CMK (cell line): ENCODE measurements at places on chromosomes 12 and 14.

DNA sequence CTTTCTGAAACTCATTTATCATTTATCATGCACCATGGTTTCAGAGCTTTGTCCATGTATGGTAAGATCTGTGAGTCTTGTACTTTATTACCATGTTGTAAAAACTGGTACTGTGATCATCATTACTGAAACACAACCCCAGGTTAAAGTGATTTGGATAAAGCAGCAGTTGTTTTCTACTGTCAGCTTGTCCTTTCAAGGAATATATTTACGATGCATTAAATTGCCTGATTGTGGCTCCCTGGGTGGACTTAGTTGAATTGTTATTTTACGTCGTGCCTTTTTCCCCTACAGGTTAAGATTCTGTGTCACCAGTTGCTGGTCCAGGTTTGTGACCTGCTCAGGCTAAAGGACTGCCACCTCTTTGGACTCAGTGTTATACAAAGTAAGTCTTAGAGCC lies 46.1 kb downstream of the FRMD6 start:
- no peak for DNase-seq

DNA sequence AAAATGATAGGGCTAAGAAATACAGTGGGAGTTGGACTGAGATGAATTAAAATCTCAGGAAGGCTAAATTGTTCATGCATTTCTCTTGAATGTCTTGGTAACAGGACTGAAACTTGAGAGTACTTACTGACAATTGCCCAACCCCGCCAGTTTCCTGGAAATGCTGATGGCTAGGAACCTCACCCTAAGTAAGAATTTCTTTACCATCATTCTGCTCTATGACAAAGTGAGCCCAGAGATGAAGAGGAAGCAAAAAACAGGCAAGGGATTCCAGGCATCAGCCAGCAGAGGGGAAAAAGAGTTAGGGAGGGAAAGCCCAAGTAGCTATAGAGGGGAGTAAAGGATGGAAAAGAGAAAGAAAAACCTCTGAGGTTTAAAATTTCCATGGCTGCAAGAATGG lies 397.7 kb downstream of the MDGA2 start:
- no peak for DNase-seq

GRCh38 chr12:75820848-75821578 lies 210.6 kb downstream of the PHLDA1 start:
- DNase-seq: no peak

DNA sequence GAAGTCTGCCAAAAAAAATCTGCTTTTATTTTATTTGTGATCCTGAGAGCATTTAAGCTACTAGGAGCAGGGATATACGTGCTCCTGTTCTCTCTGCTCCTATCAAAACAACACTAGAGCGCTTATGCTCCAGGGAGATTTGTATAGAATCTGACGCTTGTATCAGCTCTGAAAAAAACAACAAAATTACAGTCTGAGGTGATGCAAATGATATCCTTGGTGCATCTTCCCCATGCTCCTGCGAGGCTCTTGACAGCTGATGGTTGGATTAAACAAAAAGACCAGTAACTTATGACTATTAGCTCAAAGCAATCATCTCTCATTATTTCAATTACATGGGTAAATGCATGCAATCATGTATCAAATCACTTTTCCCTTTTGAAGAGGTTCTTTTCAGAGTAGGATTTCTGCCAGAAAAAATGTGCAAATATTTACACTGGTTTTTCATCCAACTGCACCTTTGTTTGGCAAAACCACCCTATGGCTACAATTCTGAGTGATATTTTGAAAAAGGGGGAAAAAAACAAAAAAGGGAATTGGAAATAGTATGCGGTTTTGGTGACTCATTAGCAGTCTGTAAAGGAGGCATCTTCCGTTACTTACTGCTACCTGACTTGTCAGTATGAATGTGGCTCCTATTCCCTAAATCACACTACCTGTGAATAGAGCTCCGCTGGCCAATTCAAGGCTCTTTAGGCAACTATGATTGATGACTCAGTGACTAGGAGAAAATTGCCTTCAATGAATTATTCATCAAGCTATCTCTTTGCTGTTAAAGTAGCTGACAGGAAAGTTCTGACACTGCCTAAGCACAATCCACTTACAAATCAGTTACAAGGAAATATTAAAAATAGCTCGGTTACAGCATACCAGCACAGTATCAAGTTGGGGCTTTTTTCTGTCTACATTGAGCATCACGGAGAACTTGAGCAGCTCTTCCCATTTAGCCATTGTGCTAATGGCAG lies 450.0 kb downstream of the FOXG1 start:
- no peak for DNase-seq

GRCh38 chr12:47097276-47097896 lies 17.6 kb upstream of the AMIGO2 start:
- DNase-seq: no peak

- DNase-seq: no peak
Measured at GRCh38 chr14:46344327-46344937, 307.1 kb downstream of the RPL10L start.

GRCh38 chr12:88472248-88472647 lies 108.0 kb downstream of the KITLG start:
- no peak for DNase-seq

GRCh38 chr14:89268514-89268913 lies 148.5 kb downstream of the FOXN3 start:
- no peak for DNase-seq

GRCh38 chr12:96131230-96131788 lies 62.9 kb upstream of the ELK3 start:
- DNase-seq: no peak

GRCh38 chr14:20489093-20489994 lies 16.0 kb upstream of the RNASE10 start:
- no peak for DNase-seq

GRCh38 chr14:73261520-73262426 lies 24.5 kb downstream of the PAPLN start:
- no peak for DNase-seq

DNA sequence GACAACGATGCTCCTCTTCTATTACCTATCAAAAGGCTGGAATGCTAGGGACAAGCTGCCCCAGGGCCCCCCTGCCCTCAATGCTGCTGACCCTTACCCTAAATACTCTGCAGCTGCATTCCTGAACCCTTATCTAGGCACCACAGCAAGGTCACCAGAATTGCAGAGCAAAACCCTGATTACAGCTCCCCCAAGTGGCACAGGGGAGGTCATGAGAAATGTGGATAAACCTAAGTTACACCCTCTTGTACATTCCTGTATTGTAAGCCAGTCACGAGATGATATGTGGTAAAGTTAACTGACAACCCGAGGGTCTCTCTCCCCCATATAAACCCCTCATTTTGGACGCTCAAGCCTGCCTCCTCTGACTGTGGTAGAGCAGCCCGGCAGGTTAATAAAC lies 411.8 kb upstream of the STXBP6 start:
- DNase-seq: no peak

DNA sequence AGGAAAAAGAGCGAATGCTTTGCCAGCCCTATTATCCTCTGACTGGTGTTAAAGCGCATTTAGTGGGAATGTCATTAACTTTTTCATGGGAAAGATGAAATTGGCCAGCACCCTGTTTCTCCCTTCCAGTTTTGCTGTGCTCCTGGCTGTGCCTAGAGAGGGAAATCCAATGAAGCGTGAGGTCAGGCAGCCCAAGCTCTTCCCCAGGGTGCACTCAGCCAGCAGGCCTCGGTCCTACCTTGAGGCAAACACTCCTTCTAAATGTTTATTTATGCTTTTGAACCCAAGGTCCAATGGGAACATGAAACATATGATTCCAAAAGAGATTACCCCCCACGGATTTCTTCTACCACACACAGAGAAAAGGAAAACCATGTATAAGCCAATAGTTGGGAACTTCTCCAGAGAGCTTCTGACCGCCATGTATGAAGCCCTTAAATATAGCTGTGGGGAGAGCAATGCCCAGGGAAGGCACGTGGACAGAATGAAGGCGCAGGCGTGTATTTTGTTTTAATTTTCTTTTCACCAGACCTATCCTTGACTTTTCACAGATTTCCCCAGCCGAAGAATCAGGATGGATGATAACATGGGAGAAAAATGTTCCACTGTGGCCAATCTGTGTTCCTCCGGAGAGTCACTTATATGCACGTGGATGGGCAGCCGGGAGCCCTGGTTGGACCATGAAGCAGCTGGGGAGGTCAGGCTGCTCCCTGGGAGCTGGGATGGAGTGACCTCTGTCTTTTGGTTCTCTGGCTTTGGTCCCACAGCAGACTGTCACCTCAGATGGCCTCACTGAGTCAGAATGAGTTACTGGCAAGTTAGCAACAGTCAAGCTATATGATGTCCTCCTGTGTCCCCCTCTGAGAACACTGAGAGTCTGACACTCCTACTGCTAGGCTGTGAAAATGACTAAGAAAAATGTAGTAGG lies 37.3 kb downstream of the GPR135 start:
- DNase-seq: no peak

GRCh38 chr14:84750763-84751554 lies 779.0 kb upstream of the FLRT2 start:
- DNase-seq: no peak

DNA sequence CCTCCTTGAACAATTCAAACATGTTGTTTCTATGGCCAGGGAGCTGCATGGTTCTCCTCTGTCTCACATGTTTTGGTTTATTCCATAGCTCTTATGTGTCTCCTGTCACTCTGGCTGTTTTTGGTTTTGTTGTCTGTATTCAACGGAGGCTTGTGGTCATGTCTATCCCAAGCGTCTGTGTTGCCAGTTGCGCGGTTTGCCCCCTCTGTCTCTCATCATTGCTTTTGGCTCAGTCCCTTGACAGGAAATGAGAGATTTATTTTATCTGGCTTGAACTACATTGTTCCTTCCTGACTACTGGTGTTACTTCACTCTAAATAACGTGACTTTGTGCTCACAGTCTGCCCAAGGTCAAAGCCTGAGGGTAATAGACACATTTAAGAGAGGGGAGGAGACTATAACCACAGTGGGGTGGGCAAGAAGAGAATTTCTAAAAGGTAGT lies 96.4 kb upstream of the SOX5 start:
- no peak for DNase-seq

DNA sequence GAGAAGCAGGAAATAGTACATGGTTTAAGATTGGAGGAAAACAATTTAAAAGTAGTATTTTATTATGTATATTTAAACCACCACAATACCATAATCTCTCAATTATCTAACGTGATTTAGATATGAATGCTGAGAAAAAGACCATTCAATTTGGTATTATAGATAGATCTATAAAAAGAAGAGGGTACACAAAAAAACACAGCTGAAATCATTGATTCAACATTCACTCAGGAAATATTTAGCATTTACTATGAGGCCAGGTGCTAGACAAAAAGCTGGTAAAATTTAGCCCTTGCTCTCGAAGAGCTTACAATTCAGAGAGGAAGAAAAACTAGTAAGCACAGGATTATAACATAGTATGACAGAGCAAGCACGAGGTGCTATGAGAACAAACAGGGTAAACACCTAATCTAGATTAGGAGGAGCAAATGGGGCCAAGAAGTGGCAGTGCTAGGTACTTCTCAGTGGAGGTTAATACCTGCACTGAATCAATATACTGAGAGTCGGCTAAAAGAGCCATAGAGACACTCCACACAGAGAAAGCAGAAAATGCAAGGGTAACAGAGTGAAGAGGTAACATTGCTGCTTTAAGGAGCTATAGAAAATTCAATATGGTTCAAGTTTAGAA lies 27.6 kb downstream of the TRIP11 start:
- no peak for DNase-seq

DNA sequence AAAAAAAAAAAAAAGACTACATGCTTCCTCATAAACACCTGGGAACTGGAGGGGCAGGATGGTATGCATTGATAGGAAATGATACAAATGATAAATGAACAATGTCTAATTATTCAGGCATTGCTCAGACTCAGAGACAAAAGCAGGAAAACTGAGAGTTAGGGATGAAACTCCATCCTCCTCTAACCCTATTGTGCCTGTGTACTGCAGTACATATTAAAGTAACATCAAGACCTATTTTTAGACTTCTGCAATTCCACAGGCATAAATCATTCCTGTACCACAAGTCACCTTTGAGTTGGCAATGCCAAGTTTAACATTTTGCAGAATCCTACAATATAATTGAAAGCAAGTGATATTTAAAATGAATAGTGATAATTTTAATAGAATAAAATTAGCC lies 156.5 kb upstream of the USP15 start:
- no peak for DNase-seq

DNA sequence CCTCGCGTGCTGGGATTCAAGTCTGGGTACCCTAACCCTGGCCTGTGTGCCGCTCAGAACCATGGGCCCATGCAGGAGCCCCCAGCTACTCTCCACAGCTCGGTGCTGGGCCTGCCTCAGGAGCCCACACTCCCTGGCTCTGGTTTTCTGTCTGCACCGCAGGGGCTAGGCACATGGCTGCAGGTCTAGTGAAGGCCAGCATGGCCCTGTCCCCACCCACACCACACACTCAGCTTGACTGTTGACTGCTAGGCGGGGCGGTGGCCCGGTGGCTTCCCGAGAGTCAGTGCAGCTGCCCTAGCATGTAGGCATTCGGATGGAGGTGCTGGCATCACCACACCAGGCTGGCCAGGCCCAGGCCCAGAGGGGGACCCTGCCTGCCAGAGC lies 7.9 kb downstream of the INF2 start:
- DNase-seq: no peak

DNA sequence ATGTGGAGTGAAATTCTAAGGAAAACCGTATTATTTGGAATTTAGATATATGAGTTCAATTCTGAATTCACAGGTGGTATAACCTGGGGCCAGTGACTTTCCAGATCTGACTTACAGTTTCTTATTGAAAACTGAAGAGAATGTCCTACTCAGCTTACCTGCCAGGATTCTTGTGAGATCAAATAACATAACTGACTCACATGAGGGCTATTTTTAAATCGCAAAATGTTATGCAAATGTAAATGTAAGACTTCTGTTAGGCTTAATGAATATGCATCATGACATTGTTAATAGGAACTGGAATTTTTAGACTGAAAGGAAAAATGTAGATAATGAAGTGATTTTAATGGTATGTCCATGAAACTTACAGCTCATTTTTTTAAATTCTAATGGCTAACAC lies 1142.1 kb downstream of the FLRT2 start:
- no peak for DNase-seq

DNA sequence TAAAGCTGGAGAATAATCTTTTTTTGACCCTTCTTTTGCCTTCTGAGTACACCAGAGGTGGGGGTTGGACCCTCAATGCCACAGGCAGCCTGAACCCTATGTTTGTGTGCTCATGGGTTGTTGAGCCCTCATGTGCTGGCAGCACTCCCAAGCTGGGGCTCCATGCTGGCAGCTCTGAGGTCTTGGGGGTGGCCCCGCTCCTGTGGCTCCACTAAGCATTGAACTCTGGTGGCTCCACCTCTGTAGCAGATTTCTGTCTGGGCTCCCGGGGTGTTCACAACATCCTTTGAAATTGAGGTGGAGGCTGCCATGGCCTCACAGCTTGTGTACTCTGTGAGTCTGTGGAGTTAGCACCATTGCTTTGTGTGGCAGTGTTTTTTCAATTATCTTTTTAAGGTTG lies 557.4 kb upstream of the SEL1L start:
- DNase-seq: no peak

DNA sequence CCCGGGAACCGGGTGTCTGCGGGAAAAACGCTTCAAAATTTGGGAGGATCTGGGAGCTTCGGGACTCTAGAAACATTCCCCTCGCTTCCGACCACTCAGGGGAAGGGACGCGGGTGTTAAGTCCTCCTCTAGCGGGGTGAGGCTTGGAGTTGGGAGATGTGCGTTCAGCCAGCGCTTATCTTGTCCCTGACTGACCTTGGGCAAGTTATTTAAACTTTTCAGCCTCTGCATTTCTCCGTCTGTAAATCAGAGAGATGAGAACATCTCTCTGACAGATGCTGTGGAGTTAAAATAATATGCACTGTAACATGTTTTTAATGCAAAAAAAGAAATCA lies 76.9 kb upstream of the ANO4 start:
- no peak for DNase-seq
